ENCODE measurements at places on chromosomes 7 and 10.

GRCh38 chr10:30704026-30704600 lies 74.6 kb upstream of the LYZL2 start:
- DNase-seq = no peak

DNA sequence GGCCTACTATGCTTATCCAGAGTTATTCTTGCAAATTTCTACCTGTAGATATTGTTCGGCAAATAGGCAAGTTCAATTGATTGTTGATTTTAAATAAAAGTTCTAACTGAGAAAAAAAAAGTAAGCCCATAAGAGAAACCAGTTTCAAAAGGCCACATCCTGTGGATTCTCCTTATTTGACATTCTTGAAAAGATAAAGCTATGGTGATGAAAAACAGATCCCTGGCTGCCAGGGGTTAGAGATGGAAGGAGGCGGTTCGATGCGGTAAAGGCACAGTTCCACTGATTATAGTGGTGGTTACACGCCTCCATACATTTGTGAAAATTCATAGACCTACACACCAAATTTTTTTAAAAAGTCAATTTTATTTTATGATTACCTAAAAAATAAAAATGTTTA lies 347.8 kb downstream of the KCNMA1 start:
- DNase-seq = no peak

DNA sequence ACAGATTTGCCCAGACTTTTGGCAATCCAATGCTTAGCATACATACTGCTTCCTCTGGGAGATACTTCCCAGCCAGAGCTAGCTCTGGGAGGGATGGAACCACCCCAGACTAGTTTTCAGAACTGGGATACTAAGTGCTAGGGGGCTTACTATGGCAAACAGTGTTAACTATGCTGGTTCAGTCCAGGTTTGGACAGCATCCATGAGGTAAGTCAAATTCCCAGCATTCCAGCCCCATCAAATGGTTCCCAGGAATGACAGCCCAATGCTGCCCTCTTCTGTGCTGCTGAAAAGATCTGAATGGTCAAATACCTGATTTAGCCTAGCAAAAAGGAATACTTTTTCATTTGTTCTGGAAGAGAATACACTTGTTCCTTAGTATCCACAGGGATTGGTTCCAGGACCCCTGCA lies 141.7 kb upstream of the CCDC6 start:
- no peak for DNase-seq

- no peak for DNase-seq
Measured at GRCh38 chr7:157409149-157409752, 72.4 kb downstream of the DNAJB6 start.

GRCh38 chr10:102923601-102924000 lies 5.5 kb downstream of the CNNM2 start:
- no peak for DNase-seq

GRCh38 chr10:30219971-30220751 lies 128.9 kb downstream of the MTPAP start:
- peak; percentile 100 for DNase-seq

DNA sequence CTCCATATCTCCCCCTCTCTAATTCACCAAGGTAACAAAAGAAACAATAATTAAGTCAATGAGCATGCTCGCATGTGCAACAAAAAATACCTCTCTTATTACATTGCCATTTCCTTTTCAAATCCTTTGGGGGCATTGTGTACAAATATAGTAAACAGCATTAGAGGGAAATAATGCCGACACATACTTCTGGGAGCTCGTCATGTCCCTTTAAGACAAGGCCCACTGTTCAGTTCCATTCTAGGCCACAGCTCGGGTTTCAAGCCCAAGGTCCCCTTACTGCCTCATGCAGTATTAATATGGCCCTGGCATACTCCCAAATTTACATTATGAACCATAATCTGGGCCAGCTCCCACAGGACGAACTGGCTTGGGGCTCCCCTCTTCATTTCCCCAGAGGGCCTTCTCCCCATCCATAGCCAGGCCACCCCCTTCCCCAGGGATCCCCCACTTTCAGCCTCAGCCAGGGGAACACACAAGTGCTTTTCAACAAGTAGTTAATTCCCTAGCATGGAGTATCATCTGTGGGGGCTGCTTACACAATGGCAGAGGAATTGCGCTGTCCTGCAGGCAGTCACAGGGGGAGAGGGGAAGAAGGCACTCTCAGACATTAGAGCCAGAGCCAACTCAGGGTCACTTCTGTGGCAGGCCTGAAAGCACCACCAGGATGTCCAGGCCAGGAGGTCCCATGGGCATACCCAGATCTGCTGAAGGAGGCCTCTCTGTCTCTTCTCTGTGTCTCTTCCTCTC lies 110.6 kb downstream of the KCNMA1 start:
- no peak for DNase-seq

GRCh38 chr7:7944619-7945282 lies 23.8 kb upstream of the GLCCI1 start:
- no peak for DNase-seq

DNA sequence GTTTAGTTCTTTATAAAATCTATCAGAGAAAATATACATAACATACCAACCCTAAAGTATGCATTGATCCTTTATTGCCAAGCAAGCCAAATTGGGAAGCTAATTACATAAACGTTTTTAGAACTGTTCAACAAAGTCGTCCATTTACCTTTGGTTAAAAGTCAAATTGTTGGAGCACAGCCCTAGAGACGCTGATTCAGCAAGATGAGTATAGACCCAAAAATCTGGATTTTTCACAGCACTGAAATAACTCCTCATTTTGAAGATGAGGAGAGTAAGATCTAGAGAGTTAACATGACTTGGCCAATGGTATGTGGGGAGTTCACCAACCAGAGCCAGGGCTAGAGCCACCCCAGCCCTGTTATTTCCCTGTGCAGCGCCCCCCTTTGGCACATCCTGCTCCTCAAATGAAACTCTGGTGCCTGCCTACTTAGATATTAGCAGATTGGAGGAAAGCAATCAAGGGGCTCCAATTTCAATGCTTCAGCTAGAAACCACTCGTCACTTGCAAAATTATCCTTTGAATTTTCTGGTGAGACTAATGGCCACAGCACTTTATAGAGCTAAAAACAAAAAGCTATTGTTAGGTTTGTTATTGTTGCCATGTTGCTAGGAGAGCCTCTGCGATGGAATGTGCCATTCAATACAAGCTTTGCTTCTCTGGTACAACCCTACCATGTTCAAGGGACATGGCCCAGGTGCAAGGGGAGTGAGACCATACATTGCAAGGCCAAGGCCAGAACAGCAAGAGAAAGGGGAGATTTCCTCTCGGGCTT lies 132.6 kb upstream of the ZEB1 start:
- DNase-seq = no peak

- DNase-seq = peak; percentile 71
Measured at GRCh38 chr7:21944616-21945453, 864 bp downstream of the CDCA7L start.

DNA sequence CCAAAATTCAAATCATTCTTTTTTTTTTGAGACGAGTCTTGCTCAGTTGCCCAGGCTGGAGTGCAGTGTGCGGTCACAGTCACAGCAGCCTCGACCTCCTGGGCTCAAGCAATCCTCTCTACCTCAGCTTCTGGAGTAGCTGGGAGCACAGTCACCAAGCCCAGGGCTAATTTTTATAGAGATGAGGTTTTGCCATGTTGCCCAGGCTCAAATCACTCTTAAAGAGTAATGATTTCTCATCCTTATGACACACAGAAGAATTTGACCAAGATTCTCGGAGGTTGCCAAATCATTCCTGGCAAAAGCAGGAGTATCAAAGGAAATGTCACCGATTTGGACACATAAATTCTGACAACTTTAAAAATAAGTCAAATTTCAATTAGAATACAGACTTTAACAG lies 39.1 kb downstream of the SIRT1 start:
- no peak for DNase-seq

DNA sequence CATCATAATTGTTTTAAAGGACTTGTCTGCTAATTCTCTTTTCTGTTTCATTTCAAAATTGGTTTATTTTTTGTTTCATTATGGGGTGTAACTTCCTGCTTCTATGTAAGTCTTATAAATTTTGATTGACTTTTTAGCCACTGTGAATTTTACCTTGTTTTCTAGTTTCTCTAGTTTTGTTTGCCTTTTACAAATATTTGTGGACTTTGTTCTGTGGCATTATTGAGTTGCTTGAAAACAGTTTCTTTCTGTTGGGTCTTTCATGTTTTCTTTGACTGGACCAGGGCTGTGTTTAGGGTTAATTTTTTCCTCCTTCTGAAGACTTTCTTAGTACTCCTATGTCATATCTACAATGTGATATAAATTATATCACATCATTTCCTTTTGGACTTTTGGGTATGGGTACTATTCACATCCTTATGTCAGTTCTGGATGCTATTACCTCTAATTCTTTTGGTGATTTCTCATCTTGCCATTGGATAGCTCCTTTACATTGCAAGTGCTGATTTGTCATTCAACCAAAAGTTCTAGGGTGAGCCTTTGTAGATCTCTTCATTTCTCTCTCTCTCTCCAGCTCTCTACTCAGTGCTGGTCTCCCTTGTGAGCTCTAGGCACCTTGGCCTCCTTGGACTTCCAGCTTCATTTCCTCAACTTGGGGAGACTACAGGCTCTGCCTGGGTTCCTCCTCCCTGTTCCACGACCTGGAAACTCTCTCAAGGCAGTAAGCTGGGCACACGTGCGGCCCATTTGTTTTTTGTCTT lies 36.9 kb downstream of the MLLT10 start:
- DNase-seq = no peak

DNA sequence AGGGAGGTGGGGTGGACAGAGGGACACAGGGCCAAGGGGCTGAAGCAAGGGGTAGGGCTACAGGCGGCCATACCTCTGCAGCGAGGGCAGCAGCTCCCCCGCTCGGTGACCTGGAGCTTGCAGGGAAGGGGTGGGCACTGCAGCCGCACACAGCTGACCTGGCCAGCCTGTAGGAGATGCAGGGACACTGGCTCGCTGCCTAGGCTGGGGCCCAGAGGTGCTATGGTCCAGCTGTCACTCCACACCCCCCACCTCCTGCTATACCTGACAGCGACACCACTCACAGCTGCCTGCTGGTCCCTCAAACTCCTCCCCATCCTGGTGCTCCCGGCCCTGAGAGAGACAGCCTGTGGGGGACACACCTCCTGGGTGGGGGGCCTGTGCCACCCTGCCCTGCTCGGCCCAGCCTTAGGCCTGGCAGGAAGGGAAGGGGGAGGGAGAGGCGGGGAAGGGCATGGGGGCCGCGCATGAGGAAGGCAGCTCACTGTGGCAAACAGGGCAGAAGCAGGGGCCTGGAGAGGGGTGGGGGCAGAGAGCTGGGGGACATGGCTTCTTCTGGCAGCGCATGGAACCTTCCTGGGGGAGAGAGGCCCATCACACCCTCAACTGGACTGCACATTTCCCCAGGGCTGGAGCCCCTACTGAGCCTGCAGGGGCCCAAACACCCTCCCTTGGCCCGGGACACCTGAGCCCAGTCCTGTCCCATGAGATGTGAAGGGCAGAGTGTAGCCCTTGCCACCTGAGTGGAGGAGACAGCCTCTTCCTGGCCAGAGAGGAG lies 23.9 kb downstream of the ATP6V1F start:
- no peak for DNase-seq

DNA sequence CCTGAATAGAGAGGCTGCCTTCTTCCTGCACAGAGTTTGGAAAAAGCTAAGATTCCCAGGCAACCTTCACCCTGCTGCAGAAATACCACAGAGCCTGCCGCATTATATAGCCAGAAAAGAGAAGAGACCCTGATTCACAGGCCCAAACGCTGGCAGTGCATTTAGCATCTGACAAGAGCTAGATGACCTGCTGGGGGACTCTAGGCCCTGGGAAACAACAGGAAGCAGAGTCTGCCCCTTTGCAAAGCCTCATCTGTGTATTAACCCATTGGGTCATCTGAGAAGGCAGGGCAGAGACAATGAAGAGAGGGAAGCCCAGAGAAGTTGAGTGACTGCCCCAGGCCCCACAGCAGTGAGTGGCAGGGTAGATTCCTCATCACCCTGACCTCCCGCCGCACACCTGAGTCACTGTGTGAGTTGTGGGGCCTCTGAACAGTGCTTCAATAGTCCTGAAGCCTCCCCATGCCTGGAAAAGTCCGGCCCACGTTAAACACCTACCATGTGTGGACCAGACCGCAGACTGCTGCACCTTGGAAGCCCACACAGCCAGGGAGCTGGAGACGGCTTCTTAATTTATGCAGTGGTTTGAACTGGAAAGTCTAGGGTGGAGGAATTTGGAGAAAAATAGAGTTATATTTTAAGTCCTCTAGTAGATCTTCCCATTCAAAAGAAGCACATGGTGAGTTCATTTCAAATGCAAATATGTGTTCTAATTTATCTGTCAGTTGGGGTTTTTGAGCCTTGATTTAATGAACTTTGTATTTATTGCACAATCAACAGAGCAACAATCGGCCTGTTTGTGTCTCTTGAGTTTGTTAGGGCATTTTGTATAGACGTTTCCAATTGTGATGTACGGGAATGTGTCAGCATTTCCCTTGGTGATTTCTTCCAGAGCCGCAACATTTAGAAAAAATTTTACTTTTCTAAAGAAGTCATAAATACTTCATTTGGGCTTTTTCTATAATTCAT lies 80.4 kb upstream of the GPR26 start:
- no peak for DNase-seq

DNA sequence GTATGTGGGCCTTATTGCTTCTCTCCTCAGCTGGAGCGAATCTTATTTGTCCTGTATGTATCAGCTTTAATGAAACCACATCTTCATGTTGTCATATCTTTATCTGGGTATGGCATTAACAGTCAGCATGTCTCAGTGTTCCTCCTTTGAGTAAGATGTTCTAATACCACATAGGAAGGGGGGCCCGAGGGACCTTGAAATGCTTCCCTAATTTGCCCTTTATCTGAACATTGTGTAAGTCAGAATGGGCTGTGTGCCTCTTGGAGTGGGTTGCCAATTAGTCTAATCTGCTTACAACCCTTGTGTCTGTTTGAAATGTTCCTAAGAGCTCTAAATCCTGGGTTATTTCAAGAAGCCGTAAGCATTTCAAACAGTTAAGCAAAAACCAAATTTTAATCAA lies 623.8 kb downstream of the SUGCT start:
- DNase-seq = no peak

DNA sequence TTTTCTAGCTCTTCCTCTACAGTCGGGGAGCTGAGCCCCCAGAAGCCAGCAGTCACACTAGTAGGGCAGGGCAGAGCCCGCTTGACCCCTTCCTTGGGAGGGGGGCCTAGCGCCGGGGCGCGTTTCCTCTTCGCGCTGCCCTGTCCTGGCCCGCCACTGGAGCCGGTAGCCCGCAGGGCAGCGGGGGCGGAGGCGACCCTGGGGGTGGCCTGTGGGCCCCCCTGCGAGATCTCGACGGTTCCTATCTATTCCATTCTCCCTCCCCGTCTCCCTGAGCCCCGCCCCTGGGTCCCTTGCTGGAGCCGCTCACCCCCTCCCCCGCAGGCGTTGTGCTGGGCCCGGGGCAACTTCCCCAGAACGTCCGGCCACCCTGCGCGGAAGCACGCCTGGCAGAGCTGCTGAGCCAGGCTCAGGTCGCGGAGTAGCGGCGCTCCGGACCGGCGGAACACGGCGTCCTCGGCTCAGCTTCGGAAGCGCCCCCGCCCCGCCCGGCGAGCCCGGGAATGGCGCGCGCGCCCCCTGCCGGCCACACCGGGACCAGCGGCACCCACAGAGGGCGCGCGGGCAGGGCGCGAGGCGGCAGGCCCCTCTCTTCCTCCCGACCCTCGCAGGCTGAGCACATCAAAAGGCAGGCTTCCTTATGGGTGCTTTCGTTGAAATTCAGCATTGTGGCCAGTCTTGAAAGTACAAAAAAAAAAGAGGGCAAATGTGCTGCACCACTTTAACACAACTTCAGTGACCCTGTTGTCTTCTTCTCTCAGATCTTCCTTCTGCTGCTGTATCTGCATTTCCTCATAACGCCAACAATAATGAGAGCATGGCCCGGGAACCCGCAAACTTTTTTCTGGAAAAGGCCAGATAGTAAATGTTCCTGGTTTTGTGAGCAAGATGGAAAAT lies 327.6 kb downstream of the TNS3 start:
- peak; percentile 79 for DNase-seq
